ENCODE measurements at places on chromosomes 2 and 18.
A peak's percentile ranks its signal among the peaks of the same experiment; 100 is the strongest.

- no peak for DNase-seq
Measured at GRCh38 chr2:200681697-200682096, 95.9 kb downstream of the AOX1 start.

DNA sequence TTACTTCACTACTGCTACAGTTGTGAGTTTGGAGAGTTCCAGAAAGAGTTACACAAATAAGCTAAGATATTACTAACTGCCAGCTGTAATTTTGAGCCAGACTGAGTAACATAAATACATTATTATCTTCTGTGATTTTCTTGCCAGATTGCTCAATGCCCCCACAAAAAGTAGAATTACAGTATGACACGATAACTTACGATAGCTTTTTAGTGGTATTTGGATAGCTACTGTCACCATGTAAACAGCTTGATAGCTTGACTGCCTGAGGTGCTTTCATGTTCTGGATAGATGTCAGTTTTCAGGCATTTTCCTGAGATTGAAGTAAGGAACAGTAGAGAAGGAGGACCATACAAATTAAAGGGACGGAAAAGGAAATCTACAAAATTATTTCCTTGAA is 533.3 kb downstream of the SOCS6 start:
- no peak for DNase-seq

- no peak for DNase-seq
Measured at GRCh38 chr18:21439431-21439846, 161.1 kb downstream of the ESCO1 start.

DNA sequence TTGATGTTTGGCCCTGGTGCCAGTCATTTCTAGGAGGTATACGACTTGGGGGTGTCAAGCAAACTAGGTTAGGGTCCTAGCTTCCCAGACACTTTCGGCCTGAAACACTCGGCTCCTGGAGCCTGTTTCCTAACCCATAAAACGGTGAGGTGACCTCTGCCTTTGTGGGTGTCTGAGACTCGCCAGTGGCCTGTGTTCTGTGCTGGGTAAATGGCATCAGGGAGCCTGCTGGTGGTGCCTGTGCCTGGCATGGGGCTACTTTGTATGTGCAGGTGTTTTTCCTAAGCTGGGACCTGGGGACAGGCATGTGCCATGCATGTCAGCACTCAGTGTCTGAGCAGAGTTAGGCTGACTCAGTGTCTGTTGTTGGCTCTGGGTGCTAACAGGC is 139.2 kb downstream of the GLI2 start:
- DNase-seq = no peak

- no peak for DNase-seq
Measured at GRCh38 chr2:3683748-3684454, 19.5 kb upstream of the DCDC2C start.

GRCh38 chr2:121707920-121708361 is 28.7 kb downstream of the NIFK start:
- DNase-seq = no peak

GRCh38 chr18:55296115-55296514 is 291.9 kb downstream of the TCF4 start:
- DNase-seq = no peak

GRCh38 chr18:50203801-50204604 is 9.1 kb upstream of the MYO5B start:
- no peak for DNase-seq

DNA sequence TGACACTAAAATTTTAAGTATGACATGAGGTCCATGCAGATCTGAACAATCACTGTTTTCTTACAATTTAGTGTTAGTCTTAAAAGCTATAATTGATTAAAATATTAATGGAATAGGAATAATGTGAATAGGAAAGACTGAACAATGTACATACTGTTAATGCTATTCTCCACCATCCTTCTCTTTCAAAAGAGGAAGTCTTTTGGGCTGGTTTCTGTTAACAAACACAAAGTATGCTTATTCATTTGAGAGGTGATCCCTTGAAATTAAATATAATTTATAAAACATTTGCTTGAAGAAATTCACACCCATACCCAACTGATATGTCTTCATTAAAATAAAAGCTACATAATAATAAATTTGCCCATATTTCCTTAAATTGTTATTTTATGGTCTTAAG is 2.3 kb downstream of the STPG4 start:
- no peak for DNase-seq

GRCh38 chr2:143193121-143193520 is 63.9 kb downstream of the ARHGAP15 start:
- DNase-seq = no peak

DNA sequence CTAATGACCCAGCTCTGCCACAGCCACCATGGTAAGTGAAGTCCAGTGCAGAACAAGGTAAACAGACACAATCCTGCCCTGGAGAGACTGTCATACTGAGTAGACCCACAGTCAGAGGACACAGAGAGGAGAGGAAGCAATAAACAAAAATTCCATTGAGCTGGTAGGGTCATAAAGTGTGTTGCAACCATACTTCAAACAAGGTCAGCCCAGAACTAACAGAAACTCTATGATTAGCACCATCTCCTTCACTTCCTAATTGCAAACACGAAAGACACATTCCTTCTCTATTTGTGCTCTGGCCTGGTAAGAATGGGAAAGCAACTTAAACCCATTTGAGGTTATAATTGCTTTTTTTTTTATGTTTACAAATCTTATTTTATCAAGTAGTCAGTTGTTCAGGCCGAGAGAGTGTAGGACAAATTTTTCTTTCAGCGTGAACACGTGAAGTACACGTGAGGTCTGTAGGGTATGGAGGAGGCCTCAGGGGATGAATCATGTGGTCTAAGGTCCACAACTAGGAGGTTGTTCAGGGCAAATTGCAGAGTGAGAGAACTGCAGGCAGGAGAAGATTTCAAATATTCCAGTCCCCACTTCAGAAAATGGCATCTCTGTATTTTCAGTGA is 71.4 kb upstream of the GLS start:
- DNase-seq = no peak

GRCh38 chr2:206217743-206218142 is 56.7 kb upstream of the ZDBF2 start:
- no peak for DNase-seq

GRCh38 chr2:220432645-220433044 is 805.2 kb downstream of the SLC4A3 start:
- no peak for DNase-seq

DNA sequence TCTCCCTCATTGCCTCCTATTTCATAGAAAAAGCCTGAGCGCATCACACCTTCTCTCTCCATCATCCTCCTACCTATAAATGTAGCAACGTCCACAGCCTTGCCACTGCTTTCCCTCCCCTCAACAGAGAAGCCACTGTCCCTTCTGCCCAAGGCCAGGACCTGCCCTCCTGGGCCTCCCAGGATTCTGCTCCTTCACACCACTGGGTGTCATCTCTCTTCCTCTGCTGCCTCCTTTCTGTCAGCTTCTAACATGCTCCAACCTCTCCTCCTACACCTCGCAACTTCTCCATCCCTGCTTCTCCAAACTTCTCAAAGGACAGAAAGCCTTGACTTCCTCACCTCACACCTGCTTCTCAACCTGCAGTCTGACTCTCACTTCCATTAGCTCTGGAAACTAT is 21.2 kb upstream of the ME2 start:
- no peak for DNase-seq

DNA sequence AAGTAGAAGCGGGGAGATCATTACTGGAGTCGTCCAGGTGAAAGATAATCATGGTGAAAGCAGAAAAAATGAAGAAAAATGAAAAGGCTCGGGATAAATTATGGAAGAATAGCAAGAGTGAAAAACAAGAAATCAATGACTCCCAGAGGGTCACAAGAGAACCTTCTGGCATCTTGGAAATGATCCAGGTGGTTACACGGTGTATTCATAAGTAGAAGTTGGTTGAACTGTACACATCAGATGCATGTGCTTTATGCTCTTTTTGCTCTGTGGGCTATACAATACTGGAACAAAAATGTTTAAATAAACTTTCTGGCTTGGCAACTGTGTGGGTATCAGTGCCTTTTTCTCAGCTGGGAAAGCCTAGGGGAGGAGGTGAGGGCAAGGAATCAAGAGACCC is 348.9 kb downstream of the RND3 start:
- DNase-seq = no peak

DNA sequence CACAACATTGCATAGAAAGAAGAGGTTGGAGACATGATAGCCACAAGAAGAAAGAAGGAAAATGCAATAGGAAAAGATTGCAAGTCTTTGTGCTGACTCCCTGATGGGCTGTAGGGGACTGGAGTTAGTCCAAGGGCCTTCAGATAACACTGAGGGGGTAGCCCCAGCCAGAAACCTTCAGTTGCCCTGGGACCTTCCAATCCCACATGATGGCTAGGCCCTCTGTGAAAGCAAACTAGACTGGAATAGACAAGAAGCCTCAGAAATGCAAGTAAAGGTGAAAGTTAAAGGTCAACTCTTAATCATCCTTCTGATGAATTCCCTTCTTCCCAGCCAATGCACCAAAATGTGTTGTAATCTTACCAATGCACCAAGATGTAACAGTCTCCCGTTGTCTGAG is 19.2 kb downstream of the CMPK2 start:
- DNase-seq = no peak

DNA sequence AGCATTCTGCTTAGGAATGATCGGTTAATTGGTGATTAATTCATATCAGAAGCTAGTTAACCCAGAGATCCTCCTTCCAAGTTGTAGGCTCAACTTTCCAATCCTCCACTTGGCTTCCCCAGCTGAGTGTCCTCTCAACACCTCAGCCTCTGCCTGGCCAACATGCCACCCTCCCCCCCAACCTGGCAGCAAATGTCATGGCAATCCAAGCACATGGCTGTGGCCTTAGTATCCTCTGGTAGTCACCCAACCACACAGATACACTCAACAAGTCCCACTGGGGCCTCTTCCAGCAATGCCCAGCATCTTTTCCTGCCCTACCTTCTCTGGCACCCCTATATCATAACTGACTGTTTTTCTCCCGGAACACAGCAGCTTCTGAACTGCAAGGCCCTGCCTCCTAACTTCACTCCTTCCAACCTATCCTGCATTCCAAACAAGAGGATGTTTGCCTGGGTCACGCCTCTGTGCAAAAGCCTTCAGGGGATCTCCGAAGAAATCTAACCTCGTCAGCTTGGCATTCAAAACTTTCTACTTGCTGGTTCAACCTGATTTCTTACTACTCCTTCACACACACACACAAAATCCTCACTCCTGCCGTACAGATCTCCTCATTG is 195.0 kb downstream of the CYP26B1 start:
- no peak for DNase-seq

GRCh38 chr2:101710471-101711318 is 13.2 kb downstream of the MAP4K4 start:
- no peak for DNase-seq

DNA sequence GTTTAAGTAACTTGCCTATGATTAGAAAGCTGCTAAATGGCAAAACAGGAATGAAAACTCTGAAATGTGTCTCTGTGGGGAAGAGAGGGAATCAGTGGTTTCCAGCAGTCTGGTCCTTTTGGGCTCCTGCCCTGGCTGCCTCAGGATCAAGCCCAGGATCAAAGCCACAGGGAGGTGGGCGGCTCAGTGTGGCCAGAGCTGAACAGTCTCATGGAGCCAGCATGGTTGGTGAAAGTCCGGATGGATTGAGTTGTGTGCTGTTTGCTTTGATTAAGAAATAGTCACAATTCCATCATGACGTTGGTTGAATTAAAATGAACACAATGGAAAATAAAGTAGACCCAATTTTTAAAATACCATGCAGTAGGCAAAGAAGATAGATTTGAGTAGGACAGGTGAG is 344.2 kb downstream of the LPIN1 start:
- DNase-seq = no peak

GRCh38 chr2:74177696-74178095 is 983 bp downstream of the MOB1A start:
- no peak for DNase-seq

- no peak for DNase-seq
Measured at GRCh38 chr2:72475246-72475645, 327.6 kb upstream of the CYP26B1 start.

DNA sequence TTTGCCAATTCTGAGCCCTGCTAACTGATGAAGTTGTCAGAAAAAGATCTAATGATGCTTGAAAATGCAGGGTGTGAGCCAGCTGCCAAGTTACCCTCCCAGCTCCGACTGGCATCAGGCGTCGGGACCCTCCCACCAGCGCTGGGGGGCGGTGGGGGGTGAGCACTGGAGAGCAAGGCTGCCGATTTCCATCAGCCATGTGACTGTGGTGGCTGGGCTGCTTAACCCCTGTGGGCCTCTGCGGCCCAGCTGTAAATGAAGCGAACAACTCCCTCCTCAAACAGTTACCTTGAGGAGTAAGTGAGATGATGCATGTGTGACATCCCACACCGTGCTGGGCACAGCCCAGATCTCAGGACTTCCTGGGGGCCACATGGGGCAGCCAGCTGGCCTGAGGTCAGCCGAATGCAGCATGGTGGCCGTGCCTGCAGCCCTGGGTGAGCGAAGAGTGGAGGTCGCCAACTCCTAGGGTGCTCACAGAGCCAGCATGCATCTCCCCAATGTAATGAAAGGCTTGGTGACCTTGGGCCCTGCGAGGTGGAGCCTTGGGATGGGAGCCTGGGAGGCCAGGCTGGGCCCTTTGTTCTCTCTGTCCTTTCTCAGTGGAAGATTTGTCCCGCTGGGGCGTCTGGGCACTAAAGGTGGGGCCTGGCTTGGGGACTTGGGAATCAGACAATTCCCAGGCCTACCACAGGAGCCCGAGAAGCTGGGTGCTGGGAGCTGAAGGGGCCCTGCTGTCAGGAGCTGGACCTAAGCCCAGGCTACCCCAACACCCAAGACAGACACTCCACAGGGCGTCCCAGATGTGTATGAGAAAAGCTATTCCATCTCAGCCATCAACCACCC is 25.1 kb downstream of the CIB4 start:
- no peak for DNase-seq

DNA sequence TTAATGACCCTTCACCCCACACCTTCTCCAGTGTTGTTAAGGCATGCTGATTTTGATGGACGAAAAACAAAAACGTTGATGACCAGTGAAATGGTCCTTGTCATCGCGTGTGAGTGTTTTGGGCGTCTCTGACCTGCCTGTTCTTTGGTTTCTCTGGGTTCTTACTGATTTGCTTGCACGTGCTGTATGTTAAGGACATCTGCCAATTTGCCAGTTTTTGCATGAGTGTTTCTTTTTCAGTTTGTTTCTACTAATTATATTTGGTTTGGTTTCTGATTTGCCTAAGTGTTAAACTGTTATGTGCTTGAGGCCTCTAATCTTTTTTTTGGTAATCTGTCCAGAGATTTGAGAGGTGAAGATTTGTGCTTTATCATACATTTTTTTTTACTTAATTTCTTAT is 14.6 kb downstream of the TRAF3IP1 start:
- peak; percentile 52 for DNase-seq

- no peak for DNase-seq
Measured at GRCh38 chr2:114085238-114085637, 195.3 kb downstream of the ACTR3 start.

Data from germinal center (tissue), 1 donor.